ENCODE measurements at places on chromosomes 1 and 21.

- peak; percentile 95 for DNase-seq
Measured at GRCh38 chr1:26111530-26112406, at the start of gene PDIK1L. Gene PDIK1L, plus strand, starts transcription at chr1:26111824. Its CDS starts 2,485 bp downstream, at chr1:26114309.

GRCh38 chr1:23585321-23586022 is 26.2 kb upstream of the ID3 start:
- peak; percentile 76 for DNase-seq

DNA sequence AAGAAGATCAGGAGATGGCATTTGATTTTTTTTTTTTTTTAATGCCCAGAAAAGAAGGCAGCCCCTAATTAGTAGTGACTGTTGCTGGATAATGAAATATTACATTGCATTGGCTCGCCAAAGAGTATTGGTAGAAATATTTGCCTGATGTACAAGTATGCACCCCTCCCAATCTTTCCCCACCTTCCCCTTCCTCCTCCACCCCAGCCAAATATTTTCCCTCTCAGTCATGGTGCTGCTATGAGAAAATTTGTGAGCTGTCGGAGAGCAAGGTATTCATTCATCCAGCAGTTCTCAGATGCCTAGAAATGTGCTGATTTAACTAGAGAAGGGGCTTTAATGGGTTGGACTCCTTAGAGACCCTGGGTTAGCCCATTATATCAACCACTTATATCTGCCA is 50.5 kb upstream of the IKBKE start:
- DNase-seq: no peak

DNA sequence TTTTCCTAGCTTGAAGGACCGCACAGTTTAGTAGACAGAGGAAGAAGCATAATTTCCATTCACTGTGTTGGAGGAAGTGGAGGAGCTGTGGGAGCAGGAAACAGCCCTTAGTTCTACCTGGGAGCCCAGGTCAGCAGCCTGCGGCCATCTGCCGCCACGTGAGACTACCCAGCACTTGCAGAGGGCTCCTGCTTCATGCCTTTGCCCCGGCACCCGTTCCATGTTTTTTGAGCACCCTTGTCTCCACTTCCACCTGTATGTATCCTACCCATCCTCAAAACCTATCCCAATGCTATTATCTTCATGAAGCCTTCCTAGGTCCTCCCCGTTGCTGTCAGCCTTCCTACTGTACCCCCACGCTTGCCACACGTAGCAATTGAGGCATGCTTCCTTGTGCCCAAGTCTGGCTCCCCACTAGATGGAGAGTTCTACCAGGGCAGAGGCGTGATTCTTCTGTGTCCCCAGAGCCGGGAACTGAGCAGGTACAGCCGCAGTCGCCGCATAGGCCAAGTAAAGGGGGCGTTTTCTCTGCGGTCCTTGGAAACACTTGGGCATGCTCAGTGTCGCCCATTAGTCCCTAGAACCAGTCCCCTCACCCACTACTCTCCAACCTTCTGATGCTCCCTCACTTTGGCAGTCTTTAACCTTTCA is 1.9 kb downstream of the SLC6A9 start:
- DNase-seq: no peak

- no peak for DNase-seq
Measured at GRCh38 chr1:168960595-168960994, 145.9 kb upstream of the ATP1B1 start.

DNA sequence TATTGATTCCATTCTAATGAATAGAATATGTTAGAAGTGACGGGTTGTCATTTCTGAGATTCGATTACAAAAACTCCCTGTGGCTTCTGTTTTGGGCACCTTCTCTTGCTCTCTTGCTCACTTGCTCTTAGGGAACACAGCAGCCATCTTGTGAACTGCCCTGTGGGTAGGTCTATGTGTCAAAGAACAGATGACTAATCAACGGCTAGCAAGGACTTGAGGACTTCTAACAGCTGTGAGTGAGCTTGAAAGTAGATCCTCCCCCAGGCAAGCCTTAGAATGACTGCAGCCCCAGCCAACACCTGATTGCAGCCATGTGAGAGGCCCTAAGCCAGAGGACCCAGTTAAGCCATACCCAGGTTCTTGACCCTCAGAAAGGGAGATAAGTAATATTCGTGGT is 49.3 kb downstream of the AZIN2 start:
- DNase-seq: no peak

- DNase-seq: peak; percentile 89
Measured at GRCh38 chr1:41268154-41268770, 26.2 kb upstream of the SCMH1 start.

- no peak for DNase-seq
Measured at GRCh38 chr1:35505911-35506798, 51.0 kb downstream of the KIAA0319L start.

DNA sequence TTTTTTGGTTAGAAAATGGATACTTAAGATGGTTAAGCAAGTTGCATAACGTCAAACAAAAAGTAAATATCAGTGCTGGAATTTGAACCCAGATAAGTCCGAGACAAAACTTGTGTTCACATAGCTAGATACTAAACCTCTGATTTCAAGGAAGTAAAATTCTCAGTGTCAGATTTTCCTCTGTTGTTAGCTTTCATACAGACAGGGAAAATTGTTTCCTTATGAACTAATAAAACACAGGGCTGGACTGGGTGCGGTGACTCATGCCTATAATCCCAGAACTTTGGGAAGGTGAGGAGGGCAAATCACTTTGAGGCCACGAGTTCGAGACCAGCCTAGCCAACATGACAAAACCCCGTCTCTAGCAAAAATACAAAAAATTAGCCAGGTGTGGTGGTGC is 51.3 kb downstream of the PCNX2 start:
- DNase-seq: no peak

All from suprapubic skin (tissue), 4 donors.